Adrenal gland (tissue), 19 donors: ENCODE measurements at places on chromosomes 4 and X. TPM values are rescaled to one million over a fixed set of nuclear protein-coding genes. Genes with fewer than 3 reads are reported as not detected.

GRCh38 chrX:131812847-131813825, 210.0 kb upstream of the STK26 start:
- peaks cover 6% of the 10 kb centered on the region for H3K4me1 ChIP-seq
- H3K27me3 ChIP-seq, result no peaks in the 10 kb centered on the region
- DNase-seq, result peak; percentile 86
- no peak overlapping the region for H3K4me3 ChIP-seq

DNA sequence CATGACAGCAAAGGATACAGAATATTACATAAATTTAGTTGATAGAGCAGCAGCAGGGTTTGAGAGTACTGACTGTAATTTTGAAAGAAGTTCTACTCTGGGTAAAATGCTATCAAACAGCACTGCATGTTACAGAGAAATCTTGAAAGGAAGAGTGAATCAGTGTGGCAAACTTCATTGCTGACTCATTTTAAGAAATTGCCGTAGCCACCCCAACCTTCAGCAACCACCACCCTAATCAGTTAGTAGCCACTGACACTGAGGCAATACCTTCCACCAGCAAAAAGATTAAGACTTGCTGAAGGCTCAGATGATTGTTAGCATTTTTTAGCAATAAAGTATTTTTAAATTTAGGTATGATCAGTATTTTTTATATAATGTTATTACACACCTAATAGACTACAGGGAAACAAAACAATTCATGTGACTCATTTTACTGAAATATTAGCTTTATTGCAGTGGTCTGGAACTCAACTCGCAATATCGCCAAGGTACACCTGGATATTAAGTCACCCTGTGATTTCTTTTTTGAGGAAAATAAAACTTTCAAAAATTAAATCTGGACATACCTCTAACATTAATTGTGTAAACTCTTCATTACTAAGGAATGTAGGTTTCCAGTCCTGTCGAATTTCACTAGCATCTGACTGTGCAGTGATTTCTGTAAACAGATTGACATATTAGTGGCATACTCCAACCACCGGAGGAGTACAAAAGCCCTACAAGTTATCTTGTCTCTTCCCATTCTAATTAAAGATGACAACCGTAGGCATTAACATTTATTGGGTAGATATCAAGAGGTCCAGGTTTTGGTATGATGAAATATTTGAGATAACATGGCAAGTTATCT, 71.1 kb downstream of the CLOCK start:
- no peaks in the 10 kb centered on the region for H3K4me1 ChIP-seq
- no peak overlapping the region for H3K4me3 ChIP-seq
- no peaks in the 10 kb centered on the region for H3K36me3 ChIP-seq
- DNase-seq, result no peak

GRCh38 chrX:134672101-134672500, 13.8 kb upstream of the PLAC1 start:
- H3K4me3 ChIP-seq, result no peak overlapping the region
- no peaks in the 10 kb centered on the region for H3K4me1 ChIP-seq
- H3K27ac ChIP-seq, result no peak overlapping the region
- no peaks in the 10 kb centered on the region for H3K36me3 ChIP-seq
- H3K27me3 ChIP-seq, result peaks cover 3% of the 10 kb centered on the region

- no peak for DNase-seq
- no peak overlapping the region for H3K27ac ChIP-seq
- H3K36me3 ChIP-seq, result no peaks in the 10 kb centered on the region
- H3K4me1 ChIP-seq, result peaks cover 5% of the 10 kb centered on the region
- no peaks in the 10 kb centered on the region for H3K27me3 ChIP-seq
- no peak overlapping the region for H3K4me3 ChIP-seq
Observed at GRCh38 chr4:125423124-125423523, 108.4 kb downstream of the FAT4 start.

DNA sequence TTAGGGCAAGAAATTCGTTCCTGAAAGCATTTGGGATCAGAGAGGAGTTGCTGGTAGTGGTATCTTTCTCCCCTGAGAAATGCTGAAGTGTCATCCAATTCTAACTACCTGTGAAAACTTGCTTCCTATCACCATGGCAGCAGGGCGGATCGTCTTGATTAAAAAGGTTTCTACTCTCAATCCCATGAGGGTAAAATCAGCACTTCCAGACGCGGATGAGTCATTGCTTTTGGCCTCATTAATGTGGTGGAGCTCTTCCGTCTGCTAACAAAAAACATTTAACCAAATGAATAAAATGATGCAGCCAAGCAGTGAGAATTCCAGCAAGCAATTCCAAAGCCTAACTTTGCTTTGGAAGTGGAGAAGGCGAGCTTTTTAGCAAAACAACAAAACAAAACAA, 325.6 kb downstream of the CAMK2D start:
- no peaks in the 10 kb centered on the region for H3K36me3 ChIP-seq
- peak; percentile 45 for DNase-seq
- peak overlapping the region; percentile 1 for H3K27ac ChIP-seq

- H3K27ac ChIP-seq, result no peak overlapping the region
- no peaks in the 10 kb centered on the region for H3K4me1 ChIP-seq
- H3K4me3 ChIP-seq, result no peak overlapping the region
- H3K27me3 ChIP-seq, result peaks cover 5% of the 10 kb centered on the region
Observed at GRCh38 chr4:176300565-176300964, 19.2 kb upstream of the SPCS3 start.

DNA sequence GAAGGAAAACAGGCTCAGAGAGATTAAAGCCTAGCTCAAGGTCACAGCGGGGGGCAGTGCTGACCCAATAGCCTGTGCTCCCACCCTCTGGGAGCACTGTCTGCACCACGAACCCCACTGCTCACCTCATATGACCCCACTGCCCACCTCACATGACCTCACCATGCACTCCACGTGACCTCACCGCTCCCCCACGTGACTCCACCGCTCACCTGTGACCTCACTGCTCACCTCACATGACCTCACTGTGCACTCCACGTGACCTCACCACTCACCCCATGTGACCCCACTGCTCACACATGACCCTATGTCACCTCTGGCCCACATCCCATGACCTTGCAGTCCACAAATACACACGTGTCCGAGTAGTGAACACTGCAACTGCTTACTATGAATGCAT, 55.4 kb downstream of the ACOX3 start:
- H3K4me1 ChIP-seq, result no peaks in the 10 kb centered on the region
- peaks cover 37% of the 10 kb centered on the region for H3K36me3 ChIP-seq
- peak; percentile 43 for DNase-seq

GRCh38 chr4:71229477-71230270, 109.1 kb upstream of the SLC4A4 start:
- no peak overlapping the region for H3K27ac ChIP-seq
- peaks cover 4% of the 10 kb centered on the region for H3K4me1 ChIP-seq

DNA sequence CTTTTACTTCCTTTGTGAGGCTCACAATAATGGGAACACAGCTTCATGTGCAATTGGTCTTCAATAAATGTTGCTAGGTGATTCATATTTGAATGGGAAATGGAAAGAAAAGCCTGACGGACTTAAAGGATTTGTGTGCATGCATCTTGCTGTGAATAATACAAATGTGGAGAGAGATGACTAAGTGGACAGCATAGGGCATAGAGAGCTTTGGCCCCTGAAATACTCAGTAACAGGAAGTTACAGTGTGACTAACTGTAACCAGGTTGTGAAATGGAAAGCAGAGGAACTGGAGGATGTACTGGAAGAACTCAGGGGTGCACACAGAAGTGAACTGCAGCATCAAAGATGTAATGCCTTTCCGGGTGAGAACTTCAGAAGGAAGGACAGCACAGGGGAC, 206.7 kb downstream of the MGST2 start:
- no peaks in the 10 kb centered on the region for H3K4me1 ChIP-seq
- H3K36me3 ChIP-seq, result no peaks in the 10 kb centered on the region
- DNase-seq, result peak; percentile 27
- no peak overlapping the region for H3K27ac ChIP-seq
- no peak overlapping the region for H3K4me3 ChIP-seq

- DNase-seq, result no peak
- H3K27ac ChIP-seq, result no peak overlapping the region
- no peak overlapping the region for H3K4me3 ChIP-seq
- H3K27me3 ChIP-seq, result no peaks in the 10 kb centered on the region
- no peaks in the 10 kb centered on the region for H3K36me3 ChIP-seq
Observed at GRCh38 chr4:8819473-8820177, 52.0 kb downstream of the HMX1 start.

DNA sequence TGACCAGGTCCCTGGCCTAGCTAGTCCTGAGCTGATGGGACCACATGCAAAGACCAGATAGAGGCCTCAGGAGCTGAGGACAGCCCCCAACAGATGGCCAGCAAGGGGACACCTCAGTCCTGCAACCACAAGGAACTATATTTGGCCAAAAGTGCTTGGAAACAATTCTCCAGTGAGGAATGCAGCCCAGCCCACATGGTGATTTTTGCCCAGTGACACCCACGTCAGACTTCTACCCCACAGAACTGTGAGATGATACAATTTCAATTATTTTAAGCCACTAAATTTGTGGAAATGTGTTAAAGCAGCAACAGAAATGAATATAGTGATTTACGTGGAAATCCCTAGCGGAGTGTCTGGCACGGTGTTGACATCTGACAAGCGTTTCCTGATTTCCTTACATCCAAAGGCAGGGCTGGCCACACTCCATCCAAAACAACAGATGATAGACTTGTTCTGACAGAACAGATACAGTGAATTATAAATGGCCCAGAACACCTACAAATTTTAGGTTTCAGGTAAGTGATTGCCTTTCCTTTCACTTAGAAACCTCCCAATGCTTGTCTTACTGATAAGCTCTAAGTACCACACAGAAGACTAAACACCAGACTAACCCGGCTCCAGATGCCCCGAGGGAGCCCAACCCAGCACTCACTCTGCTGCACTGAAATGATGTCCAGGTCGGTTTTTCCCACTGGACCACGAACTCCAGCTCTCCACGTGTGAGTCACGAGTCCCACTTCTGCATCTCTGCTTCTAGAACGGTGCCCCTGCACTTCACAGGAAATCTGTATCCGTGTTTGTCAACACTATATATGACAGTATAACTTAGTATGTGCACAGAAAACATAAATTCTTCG, 5.8 kb downstream of the AFAP1 start:
- H3K4me1 ChIP-seq, result peaks cover 7% of the 10 kb centered on the region
- no peaks in the 10 kb centered on the region for H3K36me3 ChIP-seq
- H3K4me3 ChIP-seq, result no peak overlapping the region
- no peaks in the 10 kb centered on the region for H3K27me3 ChIP-seq
- H3K27ac ChIP-seq, result no peak overlapping the region
- no peak for DNase-seq

DNA sequence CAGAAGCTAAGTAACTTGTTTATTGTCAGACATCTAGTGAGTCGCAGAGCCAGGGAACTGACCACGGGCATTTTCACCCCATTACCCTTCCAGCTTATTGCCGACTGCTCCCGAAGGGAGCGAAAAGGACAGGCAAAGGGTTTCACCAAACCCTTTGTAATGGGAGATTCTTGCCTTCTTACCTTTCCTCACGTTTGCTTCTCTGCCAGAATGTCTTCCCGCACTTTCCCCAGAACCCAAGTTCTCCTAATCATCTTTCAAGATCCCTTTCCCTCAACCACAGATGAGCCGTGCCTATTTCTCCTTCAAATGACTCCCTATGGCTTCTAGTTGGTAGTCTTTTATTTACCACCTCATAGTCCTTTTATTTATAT, 520 bp upstream of the SRP72 start:
- H3K4me1 ChIP-seq, result peaks cover 29% of the 10 kb centered on the region
- H3K27ac ChIP-seq, result peak overlapping the region; percentile 90
- H3K36me3 ChIP-seq, result no peaks in the 10 kb centered on the region
- no peak for DNase-seq
- no peaks in the 10 kb centered on the region for H3K27me3 ChIP-seq
- H3K4me3 ChIP-seq, result peak overlapping the region; percentile 97

DNA sequence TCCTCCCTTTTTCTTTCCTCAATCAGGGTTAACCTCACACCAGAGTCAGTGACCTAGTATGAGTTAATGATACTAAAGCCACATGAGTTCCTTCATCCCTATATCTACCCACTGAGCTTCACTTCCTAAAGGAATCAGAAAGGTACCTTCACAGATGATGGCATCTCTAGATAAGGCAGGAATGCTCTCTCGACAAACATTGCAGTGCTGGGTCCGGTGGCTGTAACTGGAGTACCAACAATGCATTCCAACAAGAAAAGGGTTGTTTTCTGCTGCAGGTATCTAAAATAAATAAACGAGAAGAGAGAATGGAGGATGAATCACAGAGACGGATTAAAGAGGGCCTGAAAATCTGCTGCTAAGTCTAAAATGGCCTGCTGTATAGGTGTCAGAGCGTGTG, 66.7 kb downstream of the DGKK start:
- H3K27ac ChIP-seq, result no peak overlapping the region
- no peaks in the 10 kb centered on the region for H3K36me3 ChIP-seq
- no peak for DNase-seq
- no peaks in the 10 kb centered on the region for H3K4me1 ChIP-seq
- no peak overlapping the region for H3K4me3 ChIP-seq

- H3K4me1 ChIP-seq, result no peaks in the 10 kb centered on the region
- no peak overlapping the region for H3K4me3 ChIP-seq
- H3K36me3 ChIP-seq, result no peaks in the 10 kb centered on the region
Observed at GRCh38 chrX:2264179-2265030, 236.4 kb downstream of the DHRSX start.

GRCh38 chrX:149846789-149847188, 34.2 kb upstream of the MAGEA8 start:
- H3K4me1 ChIP-seq, result no peaks in the 10 kb centered on the region
- H3K27ac ChIP-seq, result no peak overlapping the region
- no peak for DNase-seq
- H3K27me3 ChIP-seq, result peaks cover 12% of the 10 kb centered on the region

GRCh38 chrX:33211356-33212260, at the start of gene DMD:
Gene DMD (minus strand): TSS chrX:33211549. CDS start chrX:33211312, 237 bp downstream.
- H3K36me3 ChIP-seq, result no peaks in the 10 kb centered on the region
- H3K27me3 ChIP-seq, result no peaks in the 10 kb centered on the region
- H3K4me3 ChIP-seq, result no peak within 1 kb of the TSS
- H3K4me1 ChIP-seq, result no peaks in the 10 kb centered on the region
- DNase-seq, result peak; percentile 55
- H3K27ac ChIP-seq, result peak within 1 kb of the TSS; percentile 26

GRCh38 chr4:38313175-38313574, 350.8 kb upstream of the KLF3 start:
- H3K4me3 ChIP-seq, result no peak overlapping the region
- no peaks in the 10 kb centered on the region for H3K27me3 ChIP-seq
- no peak overlapping the region for H3K27ac ChIP-seq
- DNase-seq, result no peak

DNA sequence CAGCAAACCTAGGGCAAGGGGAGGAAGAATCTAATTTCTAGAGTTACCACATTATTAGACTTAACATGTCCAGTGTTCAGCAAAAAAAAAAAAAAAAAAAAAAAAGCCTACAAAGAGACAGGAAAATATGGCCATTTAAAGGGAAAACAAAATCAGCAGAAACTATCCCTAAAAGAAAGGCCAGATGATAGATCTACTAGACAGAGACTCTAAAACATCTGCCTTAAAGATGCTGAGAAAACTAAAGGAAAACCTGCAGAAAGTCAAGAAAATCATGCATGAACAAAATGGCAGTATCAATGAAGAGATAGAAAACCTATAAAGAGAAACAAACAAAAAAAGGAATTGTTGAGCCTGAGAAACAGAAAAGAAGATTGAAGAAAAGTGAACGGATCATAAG, 43.8 kb downstream of the NELFA start:
- H3K27ac ChIP-seq, result no peak overlapping the region
- no peak for DNase-seq
- H3K4me3 ChIP-seq, result no peak overlapping the region
- H3K4me1 ChIP-seq, result no peaks in the 10 kb centered on the region
- no peaks in the 10 kb centered on the region for H3K27me3 ChIP-seq
- no peaks in the 10 kb centered on the region for H3K36me3 ChIP-seq

The MTMR1 gene
- 10.0 TPM for polyA plus RNA-seq

The ZXDA gene
- polyA plus RNA-seq, result 0.47 TPM

The ALAS2 gene
- not detected for polyA plus RNA-seq

The FGF2 gene
- 1.0 TPM for polyA plus RNA-seq

The EGF gene
- polyA plus RNA-seq, result 0.07 TPM

The STK32B gene
- 0.30 TPM for polyA plus RNA-seq

The ARHGAP6 gene
- 2.0 TPM for polyA plus RNA-seq

The NOX1 gene
- polyA plus RNA-seq, result not detected

The TRMT10A gene
- polyA plus RNA-seq, result 15.1 TPM

The GLUD2 gene
- polyA plus RNA-seq, result 4.2 TPM

The FRAS1 gene
- polyA plus RNA-seq, result 0.64 TPM
